ENCODE measurements at places on chromosomes 6 and 20.

- DNase-seq = no peak
Observed at GRCh38 chr20:11060423-11061185, 386.8 kb upstream of the JAG1 start.

GRCh38 chr6:15520626-15521203 lies 142.1 kb downstream of the DTNBP1 start:
- no peak for DNase-seq

DNA sequence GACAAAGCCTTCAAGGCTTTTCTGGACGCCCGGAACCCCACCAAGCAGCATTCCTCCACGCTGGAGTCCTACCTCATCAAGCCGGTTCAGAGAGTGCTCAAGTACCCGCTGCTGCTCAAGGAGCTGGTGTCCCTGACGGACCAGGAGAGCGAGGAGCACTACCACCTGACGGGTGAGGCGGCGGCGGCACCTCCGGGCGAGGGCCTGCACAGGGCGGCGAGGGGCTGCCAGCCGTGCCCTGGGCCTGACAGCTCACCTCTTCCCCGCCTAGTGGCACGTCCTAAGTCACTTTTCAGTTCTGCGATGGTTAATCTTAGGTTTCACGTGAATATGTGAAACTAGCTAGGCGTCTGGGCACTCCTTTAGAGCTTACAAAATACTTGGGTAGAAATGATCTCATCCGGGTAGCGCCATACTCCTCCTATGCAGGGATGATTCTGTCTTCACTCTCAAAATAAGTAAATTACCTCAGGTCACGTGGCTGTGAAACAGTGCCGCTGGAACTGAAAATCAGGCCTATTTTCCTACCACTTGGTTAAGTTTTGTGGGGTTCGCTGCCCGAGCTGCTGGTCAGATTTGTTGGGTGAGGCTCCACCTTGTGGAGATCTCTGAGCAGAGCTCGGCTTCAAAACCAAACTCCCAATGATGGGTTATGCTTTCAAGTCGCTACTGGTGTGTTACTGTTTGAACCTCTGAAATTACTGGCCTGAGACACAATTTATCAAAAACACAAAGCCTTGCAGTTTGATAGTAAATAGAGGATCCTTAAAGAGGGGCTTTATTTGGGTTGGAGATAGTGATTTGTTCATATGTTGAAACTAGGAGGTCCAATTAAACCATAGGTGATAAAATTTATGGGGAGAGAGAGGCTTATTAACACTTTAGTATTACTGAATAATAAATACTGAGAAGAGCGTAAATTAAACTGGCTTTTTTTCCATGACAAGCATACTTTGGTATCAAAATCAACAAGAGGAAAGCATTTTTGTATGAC lies 15.5 kb upstream of the CLDN20 start:
- DNase-seq = peak; percentile 74

DNA sequence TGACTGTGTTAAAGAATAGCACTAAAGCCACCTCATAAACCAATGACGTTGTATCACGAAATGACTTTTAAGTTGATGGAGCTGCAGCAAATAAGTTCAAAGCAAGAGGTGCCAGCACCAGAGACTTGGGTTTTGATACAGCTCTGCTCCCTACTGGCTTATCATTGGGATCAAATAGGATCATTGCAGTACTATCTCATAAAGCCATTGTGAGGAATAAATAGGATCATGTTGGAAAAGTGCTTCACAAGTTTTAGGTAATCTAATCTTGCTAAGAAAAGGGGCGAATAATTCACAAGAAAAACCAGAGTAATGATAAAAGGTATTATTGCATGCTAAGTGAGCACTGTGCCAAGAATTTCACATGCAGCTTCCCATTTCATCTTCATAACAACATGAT lies 10.4 kb upstream of the CEP85L start:
- no peak for DNase-seq

DNA sequence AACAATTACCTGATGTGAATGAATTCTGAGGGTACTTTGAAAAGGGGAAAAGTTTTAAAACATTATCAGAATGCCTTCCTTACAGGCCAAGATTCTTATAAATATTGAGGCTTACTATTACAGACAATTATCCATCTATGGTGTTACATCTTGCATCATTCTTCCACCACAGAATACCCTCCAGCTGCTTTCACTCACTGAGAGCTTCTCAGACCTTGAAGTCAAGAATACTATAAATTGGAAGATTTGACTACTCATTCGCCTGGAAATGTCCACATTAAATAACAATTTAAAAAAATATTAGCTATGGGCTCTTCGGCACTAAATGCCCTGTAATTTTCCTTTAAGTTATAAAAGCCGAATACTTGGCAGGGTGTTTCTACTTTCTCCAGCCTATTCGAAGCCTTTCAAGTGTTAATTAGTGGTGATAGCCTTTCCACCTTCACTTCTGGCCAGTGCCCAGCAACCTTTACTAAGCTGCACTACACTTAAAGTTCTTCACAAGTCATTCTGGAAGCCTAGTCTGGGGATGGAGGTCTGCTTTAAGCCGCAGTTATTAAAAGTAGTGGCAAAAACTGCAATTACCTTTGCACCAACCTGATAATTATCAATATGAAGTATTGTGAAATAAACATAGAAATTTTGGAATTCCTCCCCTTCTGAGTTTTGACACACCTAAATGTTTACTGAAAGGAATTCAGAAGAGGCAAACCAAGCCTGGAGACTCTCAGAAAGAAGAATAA lies 100.9 kb downstream of the BMP5 start:
- DNase-seq = no peak

GRCh38 chr6:125749173-125749864 lies at the start of gene HEY2:
HEY2 (plus strand) TSS chr6:125749632; CDS start chr6:125749777, 145 bp downstream.
- DNase-seq = peak; percentile 47

GRCh38 chr6:84379142-84379541 lies 151.7 kb upstream of the CEP162 start:
- DNase-seq = no peak

- DNase-seq = peak; percentile 98
Observed at GRCh38 chr6:170438402-170438753, 114.7 kb downstream of the PSMB1 start.

DNA sequence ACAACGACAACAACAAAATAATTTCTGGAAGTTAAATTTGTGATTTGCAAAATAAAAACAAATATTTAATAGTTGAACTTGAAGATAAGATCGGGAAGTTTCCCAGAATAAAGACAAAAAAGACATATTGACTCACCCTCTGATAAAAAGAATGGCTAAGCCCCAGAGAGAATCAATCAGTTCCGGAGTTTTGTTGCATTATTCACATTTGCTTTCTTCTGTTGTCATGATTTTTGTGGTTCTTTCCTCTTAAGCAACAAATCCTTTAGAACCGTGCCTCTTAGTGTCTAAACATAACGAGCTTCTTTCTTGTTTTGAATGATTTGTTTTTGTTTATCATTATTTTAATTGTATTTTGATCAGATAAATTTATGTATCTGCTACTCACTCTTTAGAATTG lies 337.7 kb upstream of the PRND start:
- peak; percentile 35 for DNase-seq

GRCh38 chr20:24646321-24646720 lies 176.9 kb downstream of the SYNDIG1 start:
- no peak for DNase-seq

GRCh38 chr6:12222405-12223366 lies 67.5 kb upstream of the EDN1 start:
- DNase-seq = peak; percentile 89

DNA sequence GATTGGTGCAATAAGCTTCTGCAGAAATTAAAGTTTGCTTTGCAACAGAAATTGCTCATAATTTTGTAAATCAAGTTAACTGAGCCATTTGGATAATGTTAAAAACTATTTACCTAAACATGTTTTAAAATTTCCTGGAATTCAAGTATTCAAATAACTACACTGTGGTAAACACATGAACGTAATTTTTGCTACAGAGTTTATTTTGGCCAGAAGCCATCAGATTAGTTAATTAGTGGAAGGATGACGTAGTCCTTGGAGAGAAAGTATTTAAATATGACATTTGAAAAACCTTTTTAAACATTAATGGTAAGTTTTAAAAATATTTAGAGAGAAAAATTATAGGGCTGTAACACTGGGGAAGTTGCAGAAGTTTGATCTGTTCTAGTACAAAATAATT lies 121.2 kb upstream of the UST start:
- DNase-seq = no peak

GRCh38 chr6:159642481-159642880 lies 50.6 kb downstream of the SOD2 start:
- DNase-seq = no peak

- DNase-seq = peak; percentile 3
Observed at GRCh38 chr20:11970243-11970836, 52.6 kb downstream of the BTBD3 start.

DNA sequence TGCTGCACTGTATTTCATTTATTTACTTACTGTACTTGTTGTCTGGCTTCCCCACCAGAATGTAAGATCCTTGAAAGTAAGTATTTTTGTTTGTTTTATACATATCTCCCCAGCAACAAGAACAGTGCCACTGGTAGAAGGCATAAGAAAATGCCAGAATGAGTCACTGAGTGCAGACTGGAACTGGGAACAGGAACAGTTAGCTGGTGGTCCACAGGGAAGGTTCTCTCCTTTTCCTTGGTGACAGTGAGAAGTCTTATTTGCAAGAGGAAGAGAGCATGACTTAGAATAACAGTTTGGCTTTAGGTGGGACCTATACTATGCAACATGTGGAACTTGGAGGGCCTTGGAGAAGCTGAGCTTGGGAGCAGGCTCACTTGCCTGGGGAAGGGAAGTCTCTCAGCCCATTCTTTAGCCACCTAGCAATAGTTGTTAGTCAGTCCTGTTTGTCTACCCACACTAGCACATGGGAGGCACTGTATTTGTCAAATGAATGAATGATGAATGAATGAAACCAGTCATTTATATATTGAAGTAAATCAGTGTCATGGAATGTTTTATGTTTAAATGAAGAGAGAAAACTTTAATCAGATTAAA lies 203.5 kb downstream of the KCNQ5 start:
- peak; percentile 41 for DNase-seq

GRCh38 chr6:83960664-83961063 lies 72.9 kb upstream of the MRAP2 start:
- no peak for DNase-seq

- no peak for DNase-seq
Observed at GRCh38 chr20:10504608-10504993, 69.5 kb downstream of the SLX4IP start.

DNA sequence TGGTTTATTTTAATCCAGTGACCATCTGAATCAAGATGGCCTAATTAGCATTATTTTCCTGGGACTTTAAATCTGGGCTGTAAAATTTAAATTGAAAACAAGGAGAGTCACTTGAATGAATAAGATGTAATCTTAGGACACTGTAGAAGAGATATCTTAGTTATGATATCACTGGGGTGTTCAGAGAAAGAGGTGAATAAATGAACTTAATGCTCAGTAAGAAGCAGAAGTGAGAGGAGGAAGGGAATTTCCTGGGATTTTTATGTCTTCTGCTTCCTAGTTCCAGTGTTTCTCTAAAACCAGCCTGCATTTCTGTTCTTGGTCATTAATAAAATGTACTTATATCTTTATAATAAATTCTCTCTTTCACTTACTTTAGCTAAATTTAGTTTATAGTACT lies 136.8 kb upstream of the PTPRK start:
- DNase-seq = no peak

DNA sequence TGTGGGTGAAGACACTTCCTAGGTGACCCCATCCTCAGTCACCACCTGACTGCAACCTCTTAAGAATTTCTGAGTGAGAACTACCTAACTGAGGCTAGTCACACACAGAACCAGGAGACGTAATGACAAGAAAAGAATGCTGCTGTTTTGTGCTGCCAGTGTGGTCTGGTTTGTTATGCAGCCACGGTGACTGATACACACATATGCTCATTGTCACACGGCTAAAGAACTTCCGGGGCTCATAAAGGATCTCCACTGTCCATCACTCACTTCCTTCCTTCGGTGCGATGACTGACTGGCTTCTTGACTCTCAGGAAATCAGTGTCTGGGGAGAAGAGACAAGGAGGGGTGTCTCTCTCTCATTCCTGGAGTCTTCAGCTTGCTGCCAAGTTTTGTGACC lies 88.0 kb downstream of the SLC24A3 start:
- DNase-seq = no peak

DNA sequence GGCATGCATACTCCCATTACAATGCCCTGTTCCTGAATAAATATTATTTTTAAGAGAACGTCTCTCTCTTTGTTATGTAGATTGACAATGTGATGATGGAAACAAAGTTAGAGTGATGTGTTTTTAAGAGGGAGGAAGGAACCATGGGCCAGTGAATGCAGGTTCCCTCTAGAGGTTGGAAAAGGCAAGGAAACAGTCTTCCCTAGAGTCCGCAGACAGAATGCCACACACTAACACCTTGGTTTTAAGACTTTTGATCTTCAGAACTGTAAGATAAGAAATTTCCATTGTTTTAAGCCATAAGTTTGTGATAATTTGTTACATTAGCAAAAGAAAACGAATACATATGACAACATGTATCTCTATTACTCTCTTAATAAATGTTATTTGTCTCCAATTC lies 4.7 kb upstream of the CENPW start:
- DNase-seq = no peak

- no peak for DNase-seq
Observed at GRCh38 chr6:39193201-39193791, 36.0 kb downstream of the KCNK5 start.

DNA sequence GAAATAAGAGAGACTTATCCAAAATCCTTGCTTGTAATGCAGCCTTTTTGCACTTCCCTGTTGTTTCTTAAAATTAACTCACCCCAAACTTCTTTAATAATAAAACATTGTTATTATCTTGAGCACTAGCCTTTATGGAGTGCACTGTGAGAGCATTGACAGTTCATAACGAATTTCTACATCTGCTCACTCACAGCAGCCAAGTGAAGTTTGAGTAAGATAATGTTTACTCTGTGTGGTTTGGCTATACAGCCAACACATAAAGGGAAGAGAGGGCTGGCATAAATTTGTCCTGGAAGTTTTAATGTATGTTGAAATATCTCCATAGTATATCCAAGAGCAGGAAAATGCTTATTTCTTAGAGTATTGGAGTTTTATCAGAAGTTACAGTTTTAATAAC lies 227.9 kb downstream of the FRK start:
- no peak for DNase-seq

DNA sequence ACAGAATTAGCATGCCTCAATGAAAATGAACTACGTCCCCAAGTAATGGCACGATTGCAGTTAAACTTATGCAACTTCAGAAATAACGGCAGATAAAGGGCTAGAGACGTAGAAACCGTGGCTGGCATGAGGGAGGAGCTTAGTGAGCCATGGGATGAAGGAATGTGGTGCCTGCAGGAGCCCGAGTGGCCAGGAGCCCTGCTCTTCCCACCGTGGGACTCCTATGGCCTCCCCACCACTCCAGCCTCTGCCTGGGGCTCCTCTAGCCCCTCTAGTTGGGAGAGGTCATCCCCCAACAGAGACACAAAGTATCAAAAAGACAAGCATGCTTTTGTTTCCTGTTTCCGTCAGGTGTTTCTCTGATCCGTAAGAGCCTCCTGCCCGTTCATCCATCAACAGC lies 75.1 kb upstream of the BHLHE23 start:
- DNase-seq = no peak

- DNase-seq = no peak
Observed at GRCh38 chr6:160435935-160436334, 87.8 kb downstream of the SLC22A3 start.

DNA sequence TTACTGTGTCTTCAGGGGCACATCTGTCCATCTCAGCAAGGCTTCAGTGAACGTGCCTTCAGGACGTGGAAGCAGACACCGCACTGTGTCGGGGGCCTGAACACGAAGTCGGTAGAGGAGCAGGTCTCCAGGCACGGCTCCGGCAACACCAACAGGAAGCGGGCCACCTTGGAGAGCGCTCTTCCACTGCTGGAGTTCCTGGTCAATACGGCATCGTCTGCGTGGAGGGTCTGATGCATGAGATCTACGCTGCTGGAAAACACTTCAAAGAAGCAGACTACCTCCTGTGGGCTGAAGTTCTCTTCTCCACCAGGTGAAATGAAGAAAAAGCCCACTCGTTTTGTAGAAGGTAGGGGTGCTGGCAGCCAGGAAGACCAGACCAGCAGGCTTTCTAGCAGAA lies 69.3 kb upstream of the SLCO4A1 start:
- DNase-seq = no peak

Measured in foreskin keratinocyte (primary cell).